ENCODE measurements at places on chromosomes 2 and 18.
A peak's percentile ranks its signal among the peaks of the same experiment; 100 is the strongest.

DNA sequence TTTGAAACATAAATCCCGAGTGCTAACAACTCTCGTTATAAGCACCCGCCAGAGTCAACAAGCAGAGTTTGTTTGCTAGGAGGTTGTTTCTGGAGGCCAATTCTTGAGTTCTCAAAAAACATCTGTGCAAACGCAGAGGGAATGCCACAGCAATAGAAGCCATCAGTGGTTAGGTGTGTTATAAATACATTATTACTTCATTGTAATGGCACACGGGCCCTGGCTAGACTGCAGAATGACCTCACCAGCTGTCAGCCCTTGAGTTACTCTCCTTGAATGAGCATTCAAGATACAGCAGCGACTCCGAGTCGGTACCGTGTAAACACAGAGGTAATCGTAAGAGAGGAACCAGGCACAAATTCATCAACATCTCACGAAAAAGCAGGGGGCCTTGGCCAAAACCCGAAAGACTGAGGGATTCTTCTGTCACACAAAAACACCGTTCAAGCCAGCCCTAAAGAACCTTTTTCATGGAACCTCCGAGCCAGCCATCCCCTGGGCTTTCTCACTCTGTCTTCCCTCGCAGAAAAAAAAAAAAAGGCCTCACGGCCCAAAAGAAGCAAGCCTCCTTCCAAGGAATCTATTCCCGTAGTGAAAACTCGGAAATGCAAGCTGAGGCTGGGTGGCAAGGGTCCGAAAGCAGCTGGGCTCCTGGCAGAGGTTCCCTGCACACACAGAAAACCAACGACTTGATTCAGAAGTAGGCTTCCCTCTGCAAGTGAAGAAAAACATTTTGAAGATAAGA is 133.7 kb upstream of the MEIS1 start:
- no peak for DNase-seq

DNA sequence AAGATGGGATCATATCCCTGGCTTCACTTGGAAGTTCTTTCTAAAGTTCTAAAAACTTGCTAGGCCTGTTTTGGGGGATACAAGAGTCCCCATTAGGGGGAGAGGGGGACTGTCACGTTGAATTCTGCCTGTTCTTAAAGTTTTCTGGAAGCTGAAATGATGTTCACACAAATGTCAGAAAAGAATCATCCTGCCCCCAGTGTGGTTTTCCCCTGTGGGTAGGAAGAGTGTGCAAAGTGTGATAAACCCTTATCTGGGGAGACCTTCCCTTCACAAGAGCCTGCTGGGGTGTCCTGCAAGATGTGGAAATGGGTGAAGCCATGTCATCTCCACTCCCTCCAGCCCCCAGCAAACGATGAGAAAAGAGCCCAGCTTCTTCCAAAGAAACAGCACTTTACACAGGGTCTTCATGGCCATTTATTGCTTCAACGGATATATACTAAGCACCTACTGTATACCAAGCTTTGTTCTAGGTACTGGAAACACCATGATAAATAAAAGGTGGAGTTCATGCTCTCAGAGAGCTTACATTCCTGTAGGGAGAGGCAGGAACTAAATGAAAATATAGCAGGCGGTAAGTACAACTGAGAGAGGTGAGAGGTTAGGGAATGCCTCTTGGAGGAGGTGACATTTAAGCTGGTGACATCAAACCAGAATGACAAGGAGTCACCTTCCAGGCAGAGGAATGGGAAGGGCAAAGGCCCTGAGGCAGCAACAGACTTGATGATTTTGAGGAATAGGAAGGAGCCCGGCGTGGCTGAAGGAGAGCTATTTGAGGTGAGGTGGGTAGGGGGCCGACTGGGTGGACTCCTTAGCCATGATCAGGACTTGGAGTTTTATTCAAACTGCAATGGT is 1.6 kb downstream of the MFSD2B start:
- no peak for DNase-seq

DNA sequence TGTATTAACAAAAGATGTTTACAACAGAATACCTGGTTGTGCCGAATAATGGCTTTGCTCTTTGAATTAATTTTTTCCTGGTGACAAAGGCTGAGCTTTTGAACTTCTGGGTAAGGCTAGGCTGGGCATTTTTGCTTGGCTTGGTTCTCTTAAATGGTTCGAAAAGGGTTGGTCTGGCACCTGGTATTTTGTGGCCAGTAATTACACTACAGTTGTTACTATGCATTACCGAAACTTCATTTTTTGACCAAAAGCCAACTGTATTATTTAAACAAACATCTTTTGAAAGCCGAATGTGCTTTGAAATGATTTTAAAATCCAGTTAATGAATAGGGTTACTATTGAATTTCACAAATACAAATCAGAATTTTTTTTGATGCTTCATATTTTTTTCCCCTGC is 19.4 kb upstream of the NFE2L2 start:
- DNase-seq = no peak

- peak; percentile 10 for DNase-seq
Observed at GRCh38 chr2:184597571-184597991, 748 bp upstream of the ZNF804A start.

- DNase-seq = no peak
Observed at GRCh38 chr2:239468491-239469105, 67.8 kb upstream of the HDAC4 start.

- no peak for DNase-seq
Observed at GRCh38 chr2:183519371-183520056, 395.3 kb downstream of the NUP35 start.

DNA sequence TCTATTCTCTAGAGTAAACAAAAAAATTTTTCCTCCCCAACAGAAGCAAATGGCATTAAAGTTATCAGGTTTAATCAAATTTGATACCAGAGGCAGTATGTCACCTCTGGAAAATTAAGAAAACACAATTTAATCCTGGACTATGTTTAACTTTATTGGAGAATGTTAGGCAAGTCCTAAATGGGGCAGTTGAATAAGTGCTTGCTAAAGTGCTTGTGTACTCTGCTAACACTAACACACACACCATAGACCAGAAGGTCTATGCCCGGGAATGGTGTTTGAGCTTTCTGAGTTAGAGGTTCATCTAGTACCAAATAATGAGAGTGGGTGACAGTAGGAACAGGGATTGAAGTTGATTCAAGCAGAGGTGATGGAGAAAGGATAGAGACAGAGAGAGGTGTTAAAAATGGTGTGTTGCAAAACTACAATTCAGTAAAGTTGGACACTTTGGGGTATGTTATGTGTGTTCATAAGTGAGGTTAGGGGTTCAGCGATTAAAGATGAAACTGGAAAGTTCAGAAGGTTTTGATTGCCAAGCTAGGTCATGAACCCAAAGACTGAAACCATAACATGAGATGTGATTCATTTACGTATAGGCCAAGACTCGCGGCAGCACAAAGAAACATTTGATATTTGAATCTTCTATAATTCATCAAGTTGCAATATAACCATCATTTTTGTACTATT is 40.5 kb upstream of the PEX13 start:
- DNase-seq = no peak

DNA sequence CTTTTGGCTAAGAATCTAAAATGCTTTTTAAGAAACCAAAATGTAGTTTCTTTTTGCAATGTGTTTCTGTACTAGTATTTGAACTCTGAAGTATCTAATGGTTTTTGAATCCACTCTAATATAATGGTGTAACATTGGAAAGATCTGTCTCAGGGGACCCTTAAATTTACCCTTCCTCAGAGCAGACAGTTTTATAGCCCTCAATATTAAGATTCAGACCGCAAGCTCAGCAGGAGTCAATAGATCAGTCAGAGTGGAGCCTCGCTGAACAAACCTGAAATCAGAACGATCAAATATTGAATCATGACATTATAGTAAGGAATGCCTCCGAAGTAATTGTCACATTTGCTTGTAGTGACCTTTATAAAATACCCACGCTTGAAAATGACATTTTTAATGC is 18.3 kb downstream of the SGPP2 start:
- no peak for DNase-seq

DNA sequence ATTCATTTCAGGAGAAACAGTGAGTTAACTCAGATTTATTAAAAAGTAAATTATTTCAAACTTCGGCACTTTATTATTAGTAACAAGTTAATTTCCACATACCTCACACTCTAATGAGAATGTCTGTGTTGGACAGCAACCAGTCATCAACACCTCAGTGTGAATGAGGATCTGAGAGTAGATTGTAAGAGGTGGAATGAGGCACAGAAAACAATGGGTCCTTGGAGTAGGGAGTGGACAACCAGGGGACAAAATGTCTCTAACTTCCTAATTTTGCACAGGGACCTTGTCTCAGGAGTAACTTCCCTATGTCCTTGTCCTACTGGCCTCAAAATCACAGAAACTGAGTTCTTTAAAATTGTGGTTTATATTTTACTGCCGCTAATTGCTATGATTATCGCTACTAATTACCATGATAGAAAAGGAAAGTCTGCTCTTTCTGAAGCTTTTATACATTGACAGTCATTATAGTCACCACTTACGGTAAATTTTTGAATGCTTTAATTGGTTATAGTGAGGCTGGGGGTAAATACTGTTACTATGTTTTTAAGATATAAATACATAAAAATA is 82.2 kb upstream of the LRPPRC start:
- no peak for DNase-seq

DNA sequence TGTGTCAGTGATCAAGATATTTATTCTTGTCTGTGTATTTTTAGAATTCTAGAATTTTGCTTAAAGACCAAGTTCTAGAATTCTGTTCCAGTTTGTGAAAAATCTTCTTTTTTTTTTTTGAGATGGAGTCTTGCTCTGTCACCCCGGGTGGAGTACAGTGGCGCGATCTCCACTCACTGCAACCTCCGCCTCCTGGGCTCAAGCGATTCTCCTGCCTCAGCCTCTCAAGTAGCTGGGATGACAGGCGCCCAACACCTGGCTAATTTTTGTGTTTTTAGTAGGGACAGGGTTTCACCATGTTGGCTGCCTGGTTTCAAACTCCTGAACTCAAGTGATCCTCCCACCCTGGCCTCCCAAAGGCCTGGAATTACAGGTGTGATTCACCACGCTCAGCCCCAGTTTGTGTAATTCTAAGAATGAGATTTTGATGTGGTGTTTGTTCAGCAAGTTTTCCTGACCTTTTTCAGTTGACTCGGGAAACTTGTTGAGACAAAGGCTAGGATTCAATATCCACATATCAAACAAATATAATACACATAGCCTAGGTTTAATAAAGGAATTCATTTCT is 3.6 kb downstream of the EIF5B start:
- no peak for DNase-seq

DNA sequence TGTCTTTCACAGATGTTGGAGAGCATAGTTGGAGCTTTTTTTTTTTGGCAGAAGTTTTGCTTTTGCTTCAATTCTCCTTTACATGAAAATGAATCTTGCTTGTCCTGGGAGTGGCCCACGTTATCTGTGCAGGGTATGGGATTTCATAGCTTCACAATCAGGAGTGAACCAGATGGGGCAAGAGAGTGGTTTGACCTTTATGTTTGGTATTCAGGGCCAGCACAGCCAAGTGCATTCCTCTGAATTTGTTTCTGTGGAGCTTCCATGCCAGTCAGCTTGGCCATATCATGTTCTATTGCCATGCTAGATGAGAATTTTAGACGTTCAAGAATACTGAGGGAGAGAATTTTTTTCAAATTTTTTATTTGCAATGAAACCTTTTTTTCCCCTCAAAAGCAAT is 116.6 kb downstream of the PRPF40A start:
- DNase-seq = no peak

DNA sequence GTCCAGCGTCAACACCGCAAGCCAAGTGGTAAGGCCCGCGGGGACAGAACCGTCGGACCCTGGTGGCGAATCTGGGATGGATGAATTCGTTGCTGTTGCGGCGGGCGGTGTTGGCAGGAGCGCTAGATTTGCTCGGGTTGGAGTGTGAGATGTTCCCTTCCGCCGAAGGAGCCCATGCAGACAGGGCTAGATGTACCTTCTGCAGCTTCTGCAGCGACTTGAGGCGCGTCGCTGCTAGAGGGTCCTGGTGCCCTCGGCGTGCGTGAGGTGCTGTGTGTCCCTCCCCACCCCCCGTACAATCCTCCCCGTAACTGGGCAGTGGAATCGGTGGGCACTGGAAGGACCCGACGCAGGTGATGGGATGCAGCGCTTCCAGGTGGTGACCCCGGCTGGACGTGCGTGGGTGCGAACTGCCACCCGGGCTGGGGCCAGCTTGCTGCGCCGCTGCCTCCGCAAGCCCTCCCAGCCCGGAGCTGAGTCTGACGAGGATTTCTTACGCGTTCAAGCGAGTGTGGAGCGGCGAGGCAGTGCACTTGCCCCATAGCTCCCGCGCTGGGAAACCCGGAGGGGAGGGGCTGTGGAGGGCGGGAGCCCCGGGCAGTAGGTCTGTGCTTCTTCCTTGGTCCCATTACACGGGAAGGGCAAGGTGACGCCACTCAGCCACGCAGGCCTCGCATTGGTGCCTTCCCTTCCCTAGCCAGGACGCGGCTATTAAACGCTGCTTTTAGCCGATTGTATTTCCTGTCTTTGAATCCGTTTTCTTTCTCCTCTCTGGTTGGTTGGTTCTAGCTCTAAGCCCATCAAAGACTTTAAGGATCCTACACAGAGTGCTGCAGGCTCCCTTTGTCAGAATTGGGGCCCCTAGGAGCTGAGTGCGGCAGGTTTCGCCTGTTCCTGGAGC is 34.2 kb downstream of the CHRNA1 start:
- peak; percentile 39 for DNase-seq

GRCh38 chr2:96775160-96775559 is 14.5 kb downstream of the CNNM4 start:
- DNase-seq = no peak

DNA sequence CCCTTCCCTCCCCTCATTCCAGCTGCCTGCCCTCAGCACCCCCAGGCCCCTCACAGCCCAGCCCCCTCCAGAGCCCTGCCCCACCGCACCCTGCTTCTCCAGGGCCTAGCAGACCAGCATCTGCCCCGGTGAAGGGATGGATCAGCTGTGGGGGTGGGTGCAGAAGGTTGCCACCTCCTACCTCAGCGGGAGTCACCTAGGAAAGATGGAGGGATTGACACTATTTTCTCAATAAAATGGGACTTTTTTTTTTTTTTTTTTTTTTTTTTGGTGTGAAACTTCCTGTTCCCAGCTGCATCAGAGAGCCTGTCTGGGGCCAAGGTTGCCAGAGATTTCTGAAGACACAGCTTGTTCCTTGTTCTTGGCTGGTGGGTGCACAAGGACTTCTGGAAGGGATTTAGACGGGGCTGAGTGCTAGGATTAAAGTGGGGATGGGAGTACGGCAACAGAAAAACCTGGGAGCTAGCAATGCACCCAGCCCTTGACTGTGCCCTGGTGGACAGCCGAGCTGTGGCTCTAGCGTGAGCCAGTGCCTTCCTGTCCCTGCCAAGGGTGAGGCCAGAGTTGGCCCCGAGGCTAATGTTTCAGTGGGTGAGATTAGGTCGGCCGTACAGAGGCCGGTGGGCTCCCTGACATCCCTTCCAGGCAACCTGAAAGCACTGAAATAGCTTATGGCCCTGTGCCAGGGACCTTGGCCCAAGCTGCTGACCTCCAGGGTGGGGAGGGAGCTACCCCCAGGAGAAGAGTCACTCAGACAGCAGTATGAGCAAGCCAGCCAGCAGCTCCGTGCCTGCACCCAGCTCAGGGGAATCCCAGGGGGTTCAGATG is 4.6 kb downstream of the B3GNT7 start:
- DNase-seq = no peak

DNA sequence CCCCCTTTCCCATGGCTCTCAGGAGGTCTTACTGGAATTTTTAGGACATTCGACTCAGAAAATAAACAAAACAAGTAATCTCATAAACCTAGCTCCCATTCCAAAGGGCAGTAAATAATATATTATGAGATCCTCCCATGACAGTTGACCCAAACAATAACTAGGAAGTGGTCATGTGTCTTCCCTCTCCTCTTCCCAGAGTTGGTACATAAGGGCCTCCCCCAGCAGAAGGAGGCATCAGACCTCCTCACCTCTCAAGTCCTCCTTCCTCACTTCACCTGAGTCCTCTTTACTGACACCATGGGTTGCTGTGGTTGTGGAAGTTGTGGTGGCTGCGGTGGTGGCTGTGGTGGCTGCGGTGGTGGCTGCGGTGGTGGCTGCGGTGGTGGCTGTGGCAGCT is at the start of gene SCYGR7:
Gene SCYGR7, plus strand, starts transcription at position 301 of the 400 bp plus-strand sequence. Its CDS starts 0 bp downstream, at position 301.
- DNase-seq = no peak
